KG1 (cell line): ENCODE measurements at places on chromosomes 12 and 14.

GRCh38 chr14:26685401-26685800 lies 87.6 kb upstream of the NOVA1 start:
- DNase-seq, result no peak

- no peak for DNase-seq
Measured at GRCh38 chr12:26428420-26428819, 233.0 kb downstream of the SSPN start.

GRCh38 chr14:49287004-49287403 lies 299.2 kb downstream of the RPS29 start:
- DNase-seq, result no peak

GRCh38 chr12:11840366-11840765 lies 190.9 kb downstream of the ETV6 start:
- no peak for DNase-seq

GRCh38 chr12:24195063-24195462 lies 245.6 kb upstream of the SOX5 start:
- no peak for DNase-seq

DNA sequence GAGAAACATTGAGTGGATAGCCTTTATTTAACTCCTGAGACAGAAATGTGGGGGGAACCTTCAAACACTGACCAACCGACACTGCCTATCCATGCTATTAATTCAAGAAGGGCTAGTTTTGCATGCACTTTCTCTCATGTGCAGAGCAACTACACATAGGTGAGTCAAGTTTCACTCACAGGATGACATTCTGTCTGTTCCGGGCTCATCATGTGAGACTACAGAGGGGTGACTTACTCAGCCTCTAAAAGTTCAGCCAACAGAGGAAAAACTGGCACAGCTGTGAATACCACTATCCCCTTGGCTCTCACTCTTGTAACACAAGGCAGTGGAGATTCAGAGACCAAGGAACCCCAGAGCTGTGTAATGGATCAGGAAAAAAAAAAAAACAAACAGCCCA lies 13.3 kb downstream of the BEST3 start:
- no peak for DNase-seq

DNA sequence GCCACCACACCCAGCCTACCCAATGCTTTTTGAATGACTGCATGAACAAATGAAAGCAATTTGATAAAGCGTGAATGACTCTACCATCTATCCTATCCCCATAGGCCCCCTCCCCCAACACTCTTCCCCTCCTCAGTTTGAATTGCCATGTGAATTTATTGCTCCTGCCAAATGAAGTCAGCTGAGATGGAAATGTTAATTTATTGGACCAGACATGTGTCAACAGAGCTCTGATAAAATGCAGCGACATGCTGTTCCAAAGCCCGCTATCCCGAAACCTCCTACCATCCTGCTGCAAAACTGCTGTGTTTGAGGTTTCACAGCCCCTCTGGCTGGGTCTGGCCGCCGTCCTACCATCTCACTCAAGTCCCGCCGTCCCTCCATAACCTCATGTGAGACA lies 360.5 kb downstream of the CACNA1C start:
- no peak for DNase-seq

DNA sequence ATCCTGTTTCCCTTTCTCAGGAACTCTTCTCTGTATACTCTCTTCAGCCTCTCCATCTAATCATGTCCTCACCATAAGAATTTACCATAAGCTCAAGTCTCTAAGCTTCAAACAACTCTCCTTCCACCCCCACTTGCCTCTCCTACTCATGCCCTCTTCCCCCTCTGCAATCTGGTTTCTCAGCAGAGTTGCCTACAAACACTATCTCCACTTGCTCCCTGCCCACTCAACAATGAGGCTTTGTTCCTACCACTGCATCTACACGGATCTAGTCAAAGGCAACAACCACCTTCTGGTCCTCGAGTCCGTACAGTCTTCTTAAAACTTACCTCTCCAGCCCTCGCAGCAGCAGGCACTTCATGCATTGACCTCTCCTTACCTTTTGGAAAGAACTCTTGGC lies 17.2 kb upstream of the FBLN5 start:
- no peak for DNase-seq

- no peak for DNase-seq
Measured at GRCh38 chr14:65750906-65751305, 338.4 kb downstream of the FUT8 start.

DNA sequence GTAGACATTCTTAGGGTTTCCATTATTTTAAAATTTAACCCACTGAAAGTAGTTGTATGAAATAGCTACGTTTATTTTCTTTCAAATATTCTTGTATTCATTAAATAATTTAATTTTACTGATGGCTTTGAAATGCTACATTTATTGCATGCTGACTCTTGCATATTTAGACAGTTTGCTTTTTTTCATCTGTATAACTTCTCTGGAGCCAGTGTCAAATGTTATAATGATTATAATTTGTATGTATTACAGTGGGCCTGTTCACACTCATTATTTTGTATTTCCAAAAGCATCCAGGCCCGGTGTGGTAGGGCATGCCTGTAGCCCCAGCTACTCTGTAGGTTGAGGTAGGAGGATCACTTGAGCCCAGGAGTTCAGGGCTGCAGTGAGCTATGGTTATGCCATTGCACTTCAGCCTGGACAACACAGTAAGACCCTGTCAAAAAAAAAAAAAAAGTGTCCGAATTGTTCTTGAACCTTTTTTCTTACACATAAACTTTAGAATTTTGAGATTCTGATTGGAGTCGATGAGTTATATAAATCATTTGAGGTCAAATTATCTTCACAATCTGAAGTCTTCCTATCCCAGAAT lies 905 bp downstream of the ZNF84 start:
- DNase-seq, result no peak

GRCh38 chr12:968545-968944 lies 19.1 kb upstream of the RAD52 start:
- no peak for DNase-seq

DNA sequence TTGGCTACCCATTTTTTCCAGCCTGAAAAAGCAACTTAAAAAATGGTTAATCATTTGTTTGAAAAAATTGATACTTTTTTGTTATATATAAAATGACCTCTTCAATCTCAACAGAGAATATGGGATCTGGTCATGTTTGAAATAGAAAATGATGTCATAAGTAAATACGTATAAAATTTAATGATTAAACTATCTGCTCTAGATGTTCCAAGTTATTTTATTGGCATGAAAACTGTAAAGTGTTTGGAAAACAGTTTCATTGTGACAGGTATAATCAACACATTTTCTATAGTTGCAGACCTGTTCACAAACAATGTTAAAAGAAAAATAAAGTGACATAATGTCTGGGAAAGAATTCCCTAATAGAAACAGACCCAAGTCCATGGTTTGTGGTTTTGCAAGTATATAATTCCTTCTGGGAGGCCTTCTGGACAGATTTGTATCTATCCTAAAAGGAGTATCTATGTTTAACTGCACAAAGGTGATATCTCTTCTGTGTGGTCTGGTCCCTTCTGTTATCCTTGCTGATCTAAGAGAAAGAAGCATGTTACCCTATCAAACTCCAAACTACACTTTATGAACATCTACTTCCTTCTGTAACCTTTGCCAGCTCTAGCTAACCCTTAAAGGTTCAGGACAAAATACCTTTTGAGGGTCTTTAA lies 39.5 kb upstream of the LRIG3 start:
- no peak for DNase-seq

GRCh38 chr12:125128439-125129178 lies 63.4 kb downstream of the AACS start:
- no peak for DNase-seq

GRCh38 chr14:61894452-61895077 lies 132.3 kb downstream of the SNAPC1 start:
- DNase-seq, result peak; percentile 15

- no peak for DNase-seq
Measured at GRCh38 chr14:101475456-101476257, 85.6 kb upstream of the DIO3 start.

DNA sequence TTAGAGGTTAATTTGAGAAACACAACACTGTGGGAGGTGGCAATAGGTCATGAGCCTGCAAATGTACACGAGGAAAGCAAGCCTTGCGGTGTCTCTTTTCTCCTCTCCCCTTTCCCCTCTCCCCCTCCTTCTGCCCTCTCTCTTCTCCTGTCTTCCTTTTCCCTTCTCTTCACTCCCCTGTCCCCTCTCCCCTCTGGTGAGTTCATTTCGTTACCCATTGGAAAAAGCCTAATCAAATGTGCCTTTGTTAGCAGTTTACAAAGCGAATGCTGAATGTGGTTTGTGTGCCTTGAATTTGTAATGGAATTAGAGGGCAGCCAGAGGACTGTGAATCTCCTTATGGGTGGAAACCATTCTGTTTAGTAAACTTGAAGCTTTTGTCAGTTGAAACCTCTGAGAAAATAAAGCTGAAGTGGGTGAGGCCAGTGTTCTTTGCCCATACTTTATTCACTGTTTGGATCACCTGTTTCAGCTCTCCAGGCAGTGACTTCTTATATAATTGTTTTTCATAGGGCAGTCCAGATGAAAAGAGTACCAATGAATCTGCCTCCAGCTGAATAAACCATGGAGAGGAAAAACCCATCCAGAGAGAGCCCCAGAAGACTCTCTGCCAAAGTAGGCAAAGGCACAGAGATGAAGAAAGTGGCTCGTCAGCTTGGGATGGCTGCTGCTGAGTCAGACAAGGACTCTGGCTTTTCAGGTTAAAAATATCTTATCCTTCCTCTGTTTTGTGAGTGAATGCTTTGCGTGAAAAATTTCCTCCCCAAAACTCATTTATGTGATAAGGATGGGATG lies 7.3 kb downstream of the CIPC start:
- DNase-seq, result no peak

DNA sequence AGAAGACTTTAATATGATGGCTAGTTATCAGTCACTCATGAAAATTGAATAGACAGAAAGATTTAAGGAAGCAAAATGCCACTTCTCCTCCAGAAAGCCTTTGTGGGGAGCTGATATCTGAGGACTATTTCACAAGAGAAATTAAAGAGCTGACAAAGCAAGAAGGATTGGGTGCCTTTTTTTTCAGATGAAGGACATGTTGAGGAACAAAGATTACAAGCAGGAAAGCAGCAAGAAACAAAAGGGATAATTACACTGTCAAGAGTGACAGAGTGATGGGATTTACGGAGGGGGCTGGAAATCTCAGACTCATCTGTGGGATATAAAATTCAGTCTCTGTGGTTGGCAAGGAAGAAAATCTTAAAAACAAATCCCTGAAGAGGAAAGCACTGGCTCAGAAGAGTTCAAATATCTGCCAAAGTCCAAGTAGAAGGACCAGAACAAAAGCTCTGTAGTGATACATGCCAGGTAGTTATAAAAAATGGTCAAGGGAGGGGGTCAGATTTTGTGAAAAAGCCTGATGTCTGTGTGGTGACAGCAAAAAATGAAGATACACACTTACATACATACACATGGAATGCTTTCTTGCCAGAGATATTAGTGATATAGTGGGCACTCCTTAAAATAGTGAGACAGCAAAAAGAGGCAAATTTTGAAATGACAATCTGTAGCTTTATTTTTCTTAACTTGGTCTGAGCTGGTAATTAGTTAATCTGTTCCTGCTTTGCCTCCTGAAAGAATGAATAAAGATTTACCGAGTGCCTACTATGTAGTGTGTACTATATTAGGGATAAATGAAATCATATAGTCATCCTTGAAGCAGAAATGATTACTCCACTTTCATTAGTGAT lies 62.9 kb downstream of the EPS8 start:
- DNase-seq, result no peak

- no peak for DNase-seq
Measured at GRCh38 chr12:109718390-109718789, 4.8 kb downstream of the FAM222A start.

DNA sequence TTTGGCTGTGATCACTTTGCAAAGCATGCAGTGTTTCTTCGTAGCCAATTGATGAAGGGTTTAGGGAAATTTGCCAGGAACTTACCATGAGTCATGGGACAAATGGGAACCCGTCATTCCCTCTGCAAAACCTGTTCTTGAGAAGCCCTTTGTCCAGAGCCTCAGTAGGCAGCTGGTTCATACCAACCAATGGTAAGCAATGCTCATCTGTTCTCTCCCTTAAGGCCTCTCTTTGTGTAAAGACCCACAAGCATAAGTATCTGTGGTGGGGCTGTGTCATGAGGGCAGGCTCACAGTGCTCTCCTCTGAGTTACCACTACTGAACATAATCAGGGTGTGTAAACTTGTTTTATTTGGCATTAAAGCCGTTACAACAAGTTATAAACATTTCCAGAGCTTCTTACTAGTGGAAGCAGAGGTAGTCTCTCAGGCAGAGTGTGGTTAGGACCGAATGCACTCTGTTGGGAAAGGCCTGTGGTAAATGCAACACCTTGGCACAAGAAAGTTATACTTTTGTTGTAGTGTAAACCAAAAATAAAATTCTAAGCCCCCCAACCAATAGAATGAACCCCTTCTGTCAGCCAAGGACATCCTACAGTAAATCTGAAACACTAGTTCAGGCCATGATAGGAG lies 119.8 kb downstream of the SINHCAF start:
- no peak for DNase-seq

DNA sequence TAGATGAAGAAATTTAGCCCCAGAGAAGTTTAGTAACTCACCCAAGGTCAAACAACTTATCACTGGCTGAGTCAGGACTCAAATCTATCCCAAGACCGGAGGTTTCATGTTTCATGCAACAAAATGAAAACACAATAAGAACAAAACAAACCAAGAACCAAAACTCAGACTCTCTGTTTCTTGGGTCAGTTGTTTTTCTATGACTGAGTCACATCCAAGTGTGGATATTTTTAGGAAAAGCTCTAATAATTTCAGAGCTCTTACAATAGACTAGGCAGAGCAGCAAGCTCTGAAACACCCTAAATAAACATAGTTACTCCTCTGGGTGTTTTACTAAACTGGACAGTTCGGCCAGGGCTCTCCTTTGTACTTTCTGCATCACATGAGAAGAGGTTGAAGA lies 87.6 kb upstream of the PRB2 start:
- no peak for DNase-seq

DNA sequence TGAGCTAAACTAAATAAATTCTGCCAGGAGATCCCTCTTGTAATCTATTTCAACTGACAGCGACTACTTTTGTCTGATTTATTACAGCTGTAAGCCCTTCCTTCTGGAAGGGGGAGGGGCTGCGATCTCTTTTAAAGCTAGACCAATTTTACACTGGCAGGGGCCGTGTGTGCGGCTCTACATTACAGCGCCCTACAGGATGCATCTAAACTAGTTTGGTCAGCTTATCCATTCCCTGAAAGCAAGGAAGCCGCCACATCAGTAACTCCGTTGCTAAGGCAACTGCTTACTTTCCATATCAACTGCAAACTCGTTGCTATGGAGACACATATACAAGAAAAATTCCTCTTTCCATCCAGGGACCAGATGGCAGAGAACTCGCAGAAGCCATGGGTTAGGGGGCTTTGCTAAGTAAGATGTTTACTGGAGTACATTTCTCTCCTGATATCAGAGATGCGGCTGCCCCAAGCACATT lies 17.4 kb downstream of the FOXN3 start:
- DNase-seq, result no peak
